ENCODE measurements at places on chromosomes 5 and 9. TPM values are rescaled to one million over a fixed set of nuclear protein-coding genes. Genes with fewer than 3 reads are reported as not detected.

Gene TTC23L
- total RNA-seq: 0.33 TPM

GRCh38 chr5:80216753-80217596, 38.9 kb downstream of the SERINC5 start:
- H3K27ac ChIP-seq: no peak overlapping the region
- no peaks in the 10 kb centered on the region for H3K36me3 ChIP-seq
- H3K27me3 ChIP-seq: no peaks in the 10 kb centered on the region

DNA sequence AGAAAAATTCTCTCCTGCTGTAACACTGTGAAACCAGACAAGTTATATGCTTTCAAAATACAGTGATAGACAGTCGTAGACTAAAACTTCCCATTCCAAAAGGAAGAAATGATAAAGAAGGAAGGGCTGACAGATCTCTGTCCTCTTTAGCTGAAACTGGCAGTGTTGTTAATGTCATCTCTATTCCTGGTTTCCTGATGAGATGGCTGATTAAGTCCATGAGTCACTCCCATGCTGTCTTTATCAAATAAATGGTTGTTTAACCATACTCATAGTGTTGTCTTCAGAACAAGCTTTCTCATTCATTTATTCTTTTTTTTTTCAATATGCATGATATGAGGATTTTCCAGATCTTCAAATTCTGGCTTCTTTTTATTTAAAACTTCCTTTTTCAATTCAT, 952.2 kb upstream of the WWC1 start:
- peak; percentile 15 for DNase-seq
- H3K27me3 ChIP-seq: no peaks in the 10 kb centered on the region
- H3K4me3 ChIP-seq: no peak overlapping the region

GRCh38 chr9:69147041-69147834, 26.8 kb upstream of the TJP2 start:
- H3K4me3 ChIP-seq: no peak overlapping the region
- no peak overlapping the region for H3K27ac ChIP-seq
- H3K4me1 ChIP-seq: no peaks in the 10 kb centered on the region
- H3K36me3 ChIP-seq: no peaks in the 10 kb centered on the region
- no peaks in the 10 kb centered on the region for H3K27me3 ChIP-seq

Gene BTNL9
- not detected for total RNA-seq

Gene PCDHGC3
- total RNA-seq: 59.0 TPM

Gene LRRTM2
- total RNA-seq: 1.3 TPM

- no peak overlapping the region for H3K4me3 ChIP-seq
- DNase-seq: no peak
- H3K27me3 ChIP-seq: no peaks in the 10 kb centered on the region
- H3K27ac ChIP-seq: no peak overlapping the region
- H3K36me3 ChIP-seq: no peaks in the 10 kb centered on the region
- peaks cover 7% of the 10 kb centered on the region for H3K4me1 ChIP-seq
These were observed 149.2 kb upstream of the CDKN2B start for GRCh38 chr9:22158271-22158670.

DNA sequence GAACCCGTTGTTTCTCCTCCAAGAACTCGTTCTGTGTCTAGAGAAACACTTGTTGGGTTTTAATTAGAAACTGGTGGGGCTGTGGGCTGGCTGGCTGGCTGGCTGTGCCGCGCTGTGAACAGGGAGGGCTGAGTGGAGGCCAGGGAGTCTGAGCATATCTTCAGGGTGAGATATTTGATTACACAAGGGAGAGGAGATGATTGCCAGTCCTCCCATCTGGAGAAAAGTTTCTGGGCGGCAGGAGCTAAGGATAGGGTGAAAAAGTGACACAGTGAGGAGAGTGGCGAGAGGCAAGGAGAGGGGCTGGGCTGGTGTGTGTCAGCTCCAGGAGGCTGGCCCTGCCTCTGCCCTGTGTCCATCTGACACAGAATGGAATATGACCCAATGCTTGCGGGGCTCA, 63.0 kb downstream of the GDNF start:
- H3K4me1 ChIP-seq: peaks cover 8% of the 10 kb centered on the region
- no peaks in the 10 kb centered on the region for H3K36me3 ChIP-seq
- H3K4me3 ChIP-seq: no peak overlapping the region
- H3K27me3 ChIP-seq: no peaks in the 10 kb centered on the region

Gene TOR4A
- 22.1 TPM for total RNA-seq

DNA sequence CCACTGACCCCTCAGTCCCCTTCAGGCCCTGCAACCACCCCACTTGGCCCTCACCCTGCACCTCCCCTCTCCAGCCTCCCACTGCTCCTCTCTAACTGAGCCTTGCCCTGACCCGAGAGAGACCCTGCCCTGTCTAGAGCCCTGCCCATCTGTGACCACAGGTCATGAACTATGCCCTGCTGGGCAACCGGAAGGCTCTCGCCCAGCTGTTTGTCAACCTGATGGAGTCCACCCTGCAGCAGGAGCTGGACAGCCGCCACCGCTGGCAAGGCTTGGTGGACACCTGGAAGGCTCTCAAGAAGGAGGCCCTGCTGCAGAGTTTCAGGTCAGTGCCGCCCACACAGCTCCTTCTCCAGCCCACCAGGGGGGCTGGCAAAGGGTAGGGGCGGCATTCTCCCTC, 9.4 kb downstream of the CCDC180 start:
- H3K27me3 ChIP-seq: no peaks in the 10 kb centered on the region
- no peak for DNase-seq
- H3K27ac ChIP-seq: no peak overlapping the region
- no peaks in the 10 kb centered on the region for H3K4me1 ChIP-seq
- H3K36me3 ChIP-seq: no peaks in the 10 kb centered on the region

DNA sequence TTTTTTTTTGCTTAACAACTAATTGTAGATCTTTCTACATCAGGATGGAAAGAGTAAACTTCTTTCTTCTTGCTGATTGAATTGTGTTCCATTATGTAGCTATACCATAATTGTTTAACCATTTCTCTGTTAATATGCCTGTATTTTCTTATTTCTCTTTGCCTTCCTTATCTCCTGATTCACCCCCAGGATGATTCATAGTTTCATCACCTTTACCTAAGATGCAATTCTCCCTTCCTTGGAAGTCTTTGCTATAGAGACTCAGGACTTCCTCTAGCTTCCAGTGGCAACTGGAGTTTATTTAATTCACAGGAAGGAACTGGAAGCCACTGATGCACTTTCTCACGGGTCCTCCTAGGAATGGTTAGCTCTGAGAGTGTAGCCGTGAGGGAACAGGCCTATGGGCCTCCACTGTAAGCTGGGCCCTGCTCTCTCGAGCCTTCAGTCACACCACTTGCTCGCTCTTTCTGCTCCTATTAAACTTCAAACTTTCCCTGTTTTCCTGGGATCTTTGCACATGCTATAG, 83.1 kb downstream of the FGF1 start:
- H3K36me3 ChIP-seq: no peaks in the 10 kb centered on the region
- H3K4me3 ChIP-seq: no peak overlapping the region
- no peaks in the 10 kb centered on the region for H3K27me3 ChIP-seq
- H3K4me1 ChIP-seq: peaks cover 12% of the 10 kb centered on the region

DNA sequence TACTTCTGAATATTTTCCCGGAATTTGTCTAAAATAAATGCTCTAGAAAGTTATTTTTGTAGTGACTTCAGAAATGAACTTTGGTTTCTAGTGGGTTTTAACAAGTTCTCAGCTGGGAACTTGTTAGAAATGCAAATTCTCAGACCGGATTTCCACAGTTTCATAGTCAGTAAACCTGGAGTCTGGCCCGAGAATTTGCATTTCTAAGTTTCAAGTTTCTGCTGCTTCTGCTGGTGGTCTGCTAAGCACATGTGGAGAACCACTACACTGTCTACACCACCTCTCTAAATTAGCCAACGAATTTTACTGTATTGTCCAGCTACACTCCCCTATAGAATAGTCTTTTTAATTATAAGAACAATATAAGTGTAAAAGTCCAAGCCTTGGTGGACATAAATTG, 208.0 kb downstream of the CHSY3 start:
- no peaks in the 10 kb centered on the region for H3K4me1 ChIP-seq
- H3K4me3 ChIP-seq: no peak overlapping the region
- no peak for DNase-seq

- no peak overlapping the region for H3K27ac ChIP-seq
- H3K4me3 ChIP-seq: no peak overlapping the region
- H3K27me3 ChIP-seq: no peaks in the 10 kb centered on the region
- no peaks in the 10 kb centered on the region for H3K4me1 ChIP-seq
- DNase-seq: no peak
- no peaks in the 10 kb centered on the region for H3K36me3 ChIP-seq
These were observed 4.4 kb upstream of the TMEM245 start for GRCh38 chr9:109124121-109124520.

- H3K27me3 ChIP-seq: no peaks in the 10 kb centered on the region
- H3K36me3 ChIP-seq: no peaks in the 10 kb centered on the region
- H3K4me1 ChIP-seq: no peaks in the 10 kb centered on the region
- no peak overlapping the region for H3K4me3 ChIP-seq
- H3K27ac ChIP-seq: no peak overlapping the region
These were observed 915.7 kb downstream of the EFNA5 start for GRCh38 chr5:106755066-106755465.

GRCh38 chr9:134473141-134474054, 147.1 kb downstream of the RXRA start:
- peaks cover 17% of the 10 kb centered on the region for H3K4me1 ChIP-seq
- no peaks in the 10 kb centered on the region for H3K36me3 ChIP-seq
- peak overlapping the region; percentile 17 for H3K27ac ChIP-seq
- H3K4me3 ChIP-seq: no peak overlapping the region
- no peaks in the 10 kb centered on the region for H3K27me3 ChIP-seq
- no peak for DNase-seq

- no peak for DNase-seq
- no peak overlapping the region for H3K27ac ChIP-seq
- no peak overlapping the region for H3K4me3 ChIP-seq
- H3K36me3 ChIP-seq: no peaks in the 10 kb centered on the region
These were observed 13.5 kb downstream of the AFAP1L1 start for GRCh38 chr5:149285153-149285552.

DNA sequence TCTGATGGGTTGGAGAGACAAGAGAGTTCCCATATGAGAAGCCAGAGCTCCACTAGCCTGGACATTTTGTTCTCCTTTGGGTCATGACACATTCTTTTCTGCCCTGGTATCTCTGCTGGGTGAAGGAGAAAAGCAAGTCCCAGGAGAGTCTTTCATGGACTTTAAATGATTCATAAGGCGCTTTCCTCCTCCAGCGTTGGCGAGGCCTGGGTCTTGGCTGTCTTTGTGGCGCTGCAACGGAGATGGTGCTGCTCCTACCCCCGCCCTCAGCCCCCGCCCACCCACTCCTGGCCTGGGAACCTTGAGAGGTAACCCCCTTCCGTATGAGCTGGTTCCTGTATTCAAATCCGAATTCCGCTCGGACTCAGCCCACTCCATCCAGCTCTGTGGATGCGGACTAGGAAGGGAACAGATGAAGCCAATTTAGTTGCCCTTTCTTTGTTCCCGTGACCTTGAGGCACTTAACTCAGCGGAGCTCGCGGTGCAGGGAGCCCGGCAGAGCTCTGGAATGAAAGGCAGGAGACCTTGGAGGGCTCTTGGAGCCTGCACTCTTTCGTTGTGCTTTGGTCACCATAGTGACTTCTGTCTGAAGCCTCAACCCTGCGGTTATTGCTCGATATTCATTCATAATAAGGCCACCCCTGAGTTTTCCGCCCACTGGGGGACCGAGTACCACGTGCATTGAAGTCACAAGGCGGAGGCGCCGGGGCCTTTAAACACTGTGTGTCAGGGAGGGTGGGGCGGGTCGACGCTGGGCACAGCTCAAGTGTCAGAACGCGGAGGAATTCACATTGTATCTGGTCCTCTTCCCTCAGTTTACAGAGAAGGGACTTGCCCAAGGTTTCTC, 14.0 kb upstream of the PWWP2A start:
- no peaks in the 10 kb centered on the region for H3K36me3 ChIP-seq
- peaks cover 4% of the 10 kb centered on the region for H3K4me1 ChIP-seq
- peak; percentile 31 for DNase-seq

DNA sequence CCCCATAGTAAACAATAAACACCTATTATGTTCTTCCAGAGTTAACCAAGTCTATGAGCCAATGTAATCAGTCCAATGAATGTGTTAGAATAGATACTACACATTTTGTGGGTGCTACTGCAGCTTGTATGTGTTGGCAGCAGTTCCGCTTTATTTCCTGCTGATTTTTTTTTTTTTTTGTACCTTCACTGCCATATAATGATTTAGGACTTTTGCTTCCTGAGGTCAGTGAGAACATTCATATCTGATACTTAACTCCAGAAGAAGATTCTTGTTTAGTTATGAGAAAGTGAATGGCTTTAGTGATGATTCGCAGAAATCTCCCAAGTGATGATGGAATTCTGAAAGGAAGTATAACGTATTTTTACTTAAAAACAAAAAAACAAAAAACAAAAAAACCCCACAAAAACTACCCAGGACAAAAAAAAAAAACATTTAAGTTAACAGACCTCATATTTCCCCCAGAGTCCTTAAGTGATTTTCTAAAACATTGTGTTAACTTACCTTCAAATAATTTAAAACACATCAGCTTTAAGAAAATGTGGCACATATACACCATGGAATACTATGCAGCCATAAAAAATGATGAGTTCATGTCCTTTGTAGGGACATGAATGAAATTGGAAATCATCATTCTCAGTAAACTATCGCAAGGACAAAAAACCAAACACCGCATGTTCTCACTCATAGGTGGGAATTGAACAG, 24.7 kb upstream of the LMNB1 start:
- no peak overlapping the region for H3K27ac ChIP-seq
- no peaks in the 10 kb centered on the region for H3K27me3 ChIP-seq
- no peaks in the 10 kb centered on the region for H3K4me1 ChIP-seq
- H3K4me3 ChIP-seq: no peak overlapping the region
- no peak for DNase-seq

Gene ESM1
- 1.8 TPM for total RNA-seq

GRCh38 chr9:135000647-135001245, 83.0 kb upstream of the FCN1 start:
- no peaks in the 10 kb centered on the region for H3K27me3 ChIP-seq
- H3K4me1 ChIP-seq: no peaks in the 10 kb centered on the region
- H3K27ac ChIP-seq: no peak overlapping the region
- H3K36me3 ChIP-seq: no peaks in the 10 kb centered on the region
- no peak overlapping the region for H3K4me3 ChIP-seq

- H3K4me3 ChIP-seq: no peak overlapping the region
- H3K36me3 ChIP-seq: no peaks in the 10 kb centered on the region
- no peak for DNase-seq
- no peak overlapping the region for H3K27ac ChIP-seq
- H3K27me3 ChIP-seq: no peaks in the 10 kb centered on the region
- no peaks in the 10 kb centered on the region for H3K4me1 ChIP-seq
These were observed 295.6 kb downstream of the ADGRV1 start for GRCh38 chr5:90854169-90854568.

DNA sequence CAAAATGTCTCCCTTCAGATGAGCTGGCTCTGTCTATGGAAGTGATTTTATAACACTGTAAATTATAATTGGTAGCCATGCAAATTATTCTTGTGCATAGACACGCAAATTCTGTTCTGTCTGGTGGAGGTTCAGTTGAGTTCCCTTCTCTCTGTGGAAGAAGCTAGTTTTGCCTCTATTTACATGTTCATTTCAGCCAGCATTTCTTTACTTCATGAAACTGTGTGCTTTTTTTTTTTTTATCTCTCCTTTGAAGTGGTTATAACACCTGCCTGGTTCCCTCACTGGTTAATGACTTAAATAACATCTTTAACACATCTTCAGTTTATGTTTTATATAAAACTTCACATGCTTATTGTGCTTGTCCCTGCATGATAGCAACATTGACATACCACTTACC, 149.4 kb upstream of the FBXL7 start:
- no peak overlapping the region for H3K4me3 ChIP-seq
- no peaks in the 10 kb centered on the region for H3K4me1 ChIP-seq
- no peaks in the 10 kb centered on the region for H3K27me3 ChIP-seq

Gene KIF4B
- under 0.01 TPM for total RNA-seq

GRCh38 chr5:149117970-149118369, 23.3 kb upstream of the ABLIM3 start:
- peaks cover 8% of the 10 kb centered on the region for H3K4me1 ChIP-seq
- H3K36me3 ChIP-seq: no peaks in the 10 kb centered on the region
- no peak overlapping the region for H3K4me3 ChIP-seq
- no peaks in the 10 kb centered on the region for H3K27me3 ChIP-seq

- H3K4me1 ChIP-seq: no peaks in the 10 kb centered on the region
- DNase-seq: peak; percentile 67
- no peaks in the 10 kb centered on the region for H3K36me3 ChIP-seq
- no peak overlapping the region for H3K4me3 ChIP-seq
- no peaks in the 10 kb centered on the region for H3K27me3 ChIP-seq
These were observed 21.5 kb downstream of the TNFSF8 start for GRCh38 chr9:114908805-114909448.
